Muscle of leg (tissue), 16 donors: ENCODE measurements at places on chromosomes 11 and 22. TPM values are rescaled to one million over a fixed set of nuclear protein-coding genes. Genes with fewer than 3 reads are reported as not detected.

Gene ACRV1
- total RNA-seq = not detected

Gene A4GALT
- 17.0 TPM for total RNA-seq

Gene OR8G5
- not detected for total RNA-seq

Gene TUBA8
- total RNA-seq = 28.2 TPM

Gene PLAAT5
- total RNA-seq = 2.1 TPM

DNA sequence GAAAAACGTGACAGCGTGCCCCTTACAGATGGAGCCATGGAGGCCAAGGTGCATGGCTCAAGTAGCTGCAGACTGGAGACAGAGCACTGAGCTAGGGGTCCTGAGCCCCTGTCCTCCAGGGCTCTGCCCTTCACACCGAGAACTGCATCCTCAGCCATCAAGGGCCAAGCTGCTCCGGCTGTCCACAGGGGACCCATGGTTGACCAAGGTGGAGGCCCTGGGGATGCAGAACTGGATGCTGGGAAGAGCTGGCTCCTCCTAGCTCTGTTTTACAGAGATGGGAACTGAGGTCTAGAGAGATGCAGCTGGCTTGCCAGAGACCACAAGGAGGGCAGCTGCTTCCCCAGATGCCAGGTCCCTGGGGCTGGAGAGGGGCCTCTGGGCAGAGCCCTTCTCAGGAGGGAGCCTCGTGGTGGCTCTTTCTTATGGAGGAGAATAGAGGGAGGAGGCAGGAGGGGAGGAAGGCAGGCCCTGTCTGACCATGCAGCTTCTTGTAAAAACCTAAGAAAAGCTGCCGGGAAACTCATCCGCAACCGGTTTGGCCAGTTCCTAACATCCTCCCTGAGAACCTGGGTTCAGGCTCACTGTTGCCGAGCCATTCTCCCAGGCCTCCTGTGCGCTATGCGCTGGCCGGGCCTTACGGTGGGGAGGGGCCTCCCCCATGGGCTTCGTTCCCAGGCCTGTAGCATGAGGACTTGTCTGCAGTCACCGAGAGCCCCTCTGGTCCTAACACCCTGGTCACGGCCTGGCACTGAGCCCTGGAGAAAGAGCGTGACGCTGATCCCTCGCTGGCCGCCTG is 80.6 kb downstream of the WNT7B start:
- H3K4me1 ChIP-seq = peaks cover 14% of the 10 kb centered on the region
- DNase-seq = peak; percentile 39
- no peaks in the 10 kb centered on the region for H3K36me3 ChIP-seq
- H3K27me3 ChIP-seq = peaks cover 12% of the 10 kb centered on the region
- H3K4me3 ChIP-seq = no peak overlapping the region
- H3K27ac ChIP-seq = no peak overlapping the region

DNA sequence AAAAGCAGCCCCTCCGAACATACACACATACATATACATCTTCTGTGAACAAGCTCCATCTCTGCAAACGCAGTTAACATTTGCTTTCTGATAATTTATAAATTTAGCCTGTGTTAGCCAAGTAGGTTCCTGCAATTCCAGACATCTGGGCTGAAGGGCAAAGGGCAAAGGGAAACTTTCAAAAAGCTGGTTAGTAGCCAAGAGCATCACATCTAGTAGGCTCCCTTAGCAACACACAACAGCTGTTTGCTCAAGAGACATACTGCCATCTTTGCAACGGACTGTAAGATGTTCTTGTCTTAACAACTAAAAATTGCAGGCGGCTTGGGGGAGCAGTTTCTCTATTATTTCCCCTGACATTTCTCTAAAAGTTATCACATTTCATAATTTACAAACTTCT is 134.9 kb downstream of the RBFOX2 start:
- peaks cover 23% of the 10 kb centered on the region for H3K4me1 ChIP-seq
- peak; percentile 88 for DNase-seq
- no peaks in the 10 kb centered on the region for H3K36me3 ChIP-seq
- H3K27ac ChIP-seq = peak overlapping the region; percentile 87

- peaks cover 24% of the 10 kb centered on the region for H3K4me1 ChIP-seq
- H3K27ac ChIP-seq = no peak overlapping the region
- H3K36me3 ChIP-seq = no peaks in the 10 kb centered on the region
- H3K4me3 ChIP-seq = no peak overlapping the region
- no peak for DNase-seq
- H3K27me3 ChIP-seq = no peaks in the 10 kb centered on the region
These were observed 1182.7 kb downstream of the BRD1 start for GRCh38 chr22:48644997-48645396.

DNA sequence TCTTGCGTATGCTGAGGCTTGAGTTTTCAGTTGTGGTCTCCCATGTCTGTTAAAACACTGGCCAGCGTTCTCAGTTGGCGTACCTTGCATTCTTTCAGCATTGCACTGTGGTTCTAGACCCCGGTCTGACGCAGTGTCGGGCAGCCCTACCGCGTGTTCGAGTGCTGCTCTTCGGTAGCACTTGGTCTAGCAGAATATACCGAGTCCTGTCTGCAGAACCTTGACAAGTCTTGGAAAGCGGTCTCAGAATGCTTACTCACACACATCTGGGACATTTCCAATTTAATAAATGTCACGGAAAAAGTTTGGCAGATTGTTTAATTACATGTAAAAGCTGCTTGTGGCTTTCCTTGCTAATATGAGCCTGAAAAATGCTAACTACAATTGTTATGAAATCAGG is 32.6 kb downstream of the PPFIA1 start:
- peaks cover 4% of the 10 kb centered on the region for H3K4me1 ChIP-seq
- no peaks in the 10 kb centered on the region for H3K27me3 ChIP-seq
- H3K4me3 ChIP-seq = no peak overlapping the region
- DNase-seq = peak; percentile 65
- no peak overlapping the region for H3K27ac ChIP-seq

GRCh38 chr11:10116588-10116987 is 177.4 kb downstream of the SBF2 start:
- H3K4me3 ChIP-seq = no peak overlapping the region
- DNase-seq = no peak
- no peak overlapping the region for H3K27ac ChIP-seq
- H3K27me3 ChIP-seq = no peaks in the 10 kb centered on the region

- no peaks in the 10 kb centered on the region for H3K4me1 ChIP-seq
- no peaks in the 10 kb centered on the region for H3K36me3 ChIP-seq
- no peak overlapping the region for H3K27ac ChIP-seq
- peak; percentile 25 for DNase-seq
- H3K4me3 ChIP-seq = no peak overlapping the region
These were observed 4.6 kb downstream of the PRG3 start for GRCh38 chr11:57376095-57377090.

- H3K36me3 ChIP-seq = peaks cover 21% of the 10 kb centered on the region
- no peak overlapping the region for H3K27ac ChIP-seq
- H3K4me1 ChIP-seq = peaks cover 45% of the 10 kb centered on the region
- peak; percentile 4 for DNase-seq
- no peaks in the 10 kb centered on the region for H3K27me3 ChIP-seq
These were observed 4.6 kb downstream of the DCHS1 start for GRCh38 chr11:6650980-6651379.
